IMR-90 (cell line): ENCODE measurements at places on chromosomes 2 and 18.

DNA sequence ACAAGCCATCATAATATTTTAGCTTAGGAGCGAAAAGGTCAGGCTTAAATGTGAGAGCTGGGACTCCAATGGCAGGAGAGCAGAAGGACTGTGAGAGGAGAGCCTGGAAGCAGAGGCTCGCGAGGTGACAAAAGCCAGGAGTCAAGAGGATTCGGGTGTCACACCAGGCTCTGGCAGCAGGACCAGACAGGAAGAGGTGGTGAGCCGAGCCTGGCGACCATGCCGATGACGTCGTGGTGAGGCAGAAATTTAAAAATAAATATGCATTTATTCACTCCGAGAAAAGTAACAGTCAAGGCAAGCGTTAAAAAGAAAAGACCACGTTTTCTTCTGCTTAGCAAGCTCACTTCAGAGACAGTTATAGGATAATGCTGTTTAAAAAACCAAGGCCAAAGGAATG lies 31.3 kb upstream of the ZNF236 start:
- DNase-seq: peak; percentile 12

DNA sequence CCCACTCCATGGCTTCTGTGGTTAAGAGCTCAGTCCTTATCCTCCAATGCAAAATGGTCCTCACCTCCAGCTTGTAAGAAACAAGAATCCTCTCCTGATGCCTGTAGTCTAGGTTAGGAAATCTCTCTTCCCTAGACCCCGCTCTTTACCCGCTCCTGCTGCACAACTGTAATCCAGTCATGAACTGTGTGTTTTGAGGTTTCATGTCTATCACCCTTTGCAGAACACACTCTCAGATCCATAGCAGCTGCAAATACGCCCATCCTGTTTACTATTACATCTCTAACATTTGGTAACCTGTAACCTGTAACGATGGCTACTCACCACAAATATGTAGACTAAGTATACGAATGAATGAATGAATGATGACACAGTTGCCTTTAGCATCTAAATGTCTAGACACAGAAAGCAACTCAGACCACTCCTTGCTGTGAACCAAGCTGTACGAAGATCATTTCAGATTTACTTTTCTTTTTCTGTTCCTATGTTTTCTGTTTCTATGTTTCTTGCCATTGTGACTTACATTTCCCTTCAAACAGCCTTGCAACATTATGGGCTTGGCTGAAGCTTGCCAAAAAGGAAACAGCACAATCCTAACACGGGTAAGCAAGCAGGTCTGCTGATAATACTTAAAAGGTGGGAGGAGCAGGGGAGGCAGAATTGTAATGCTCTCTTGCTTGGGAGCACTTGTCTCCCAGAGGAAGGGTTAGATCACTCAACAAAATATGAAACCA lies 53.7 kb downstream of the EPHA4 start:
- peak; percentile 92 for DNase-seq

GRCh38 chr2:134407154-134407890 lies 153.4 kb downstream of the MGAT5 start:
- DNase-seq: no peak

GRCh38 chr18:57889841-57890240 lies 86.7 kb upstream of the ATP8B1 start:
- peak; percentile 12 for DNase-seq

DNA sequence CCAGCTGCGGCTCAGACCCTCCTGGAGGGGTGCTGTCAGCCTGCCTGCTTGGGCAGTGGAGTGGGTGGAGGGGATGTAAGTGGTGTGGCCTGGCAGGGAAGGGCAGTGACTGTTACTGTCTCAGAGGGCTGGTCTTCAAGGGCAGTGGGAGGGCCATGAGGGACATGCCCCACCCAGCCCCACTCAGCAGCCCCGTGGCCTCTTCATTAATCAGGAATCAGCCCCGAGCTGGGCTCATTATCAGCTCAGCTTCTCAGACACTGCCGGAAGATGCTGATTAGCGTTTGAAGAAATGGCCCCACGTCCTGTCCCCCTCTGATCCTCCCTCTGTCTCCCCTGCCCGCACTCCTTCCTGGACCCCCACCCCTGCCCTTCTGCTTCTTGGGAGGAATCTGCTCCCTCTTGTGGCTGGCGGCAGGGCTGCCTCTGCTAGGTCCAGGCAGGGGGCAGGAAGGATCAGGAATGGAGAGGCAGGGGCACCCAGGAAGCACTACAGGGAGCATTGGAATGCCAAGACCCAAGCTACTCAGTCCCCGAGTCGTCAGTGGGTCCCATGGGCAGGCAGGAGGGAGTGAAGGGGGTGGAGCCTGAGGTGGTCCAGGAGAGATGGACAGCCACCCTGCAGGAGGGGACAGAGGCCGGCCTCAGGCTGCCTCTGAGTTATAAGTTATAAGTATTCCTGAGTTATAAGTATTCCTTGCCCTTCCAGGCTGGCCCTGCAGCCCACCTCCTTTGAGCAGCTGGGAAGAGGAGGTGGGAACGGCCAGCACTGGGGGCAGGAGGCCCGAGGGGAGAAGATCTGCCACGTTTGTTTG lies 7.0 kb downstream of the ASIC4 start:
- peak; percentile 37 for DNase-seq

DNA sequence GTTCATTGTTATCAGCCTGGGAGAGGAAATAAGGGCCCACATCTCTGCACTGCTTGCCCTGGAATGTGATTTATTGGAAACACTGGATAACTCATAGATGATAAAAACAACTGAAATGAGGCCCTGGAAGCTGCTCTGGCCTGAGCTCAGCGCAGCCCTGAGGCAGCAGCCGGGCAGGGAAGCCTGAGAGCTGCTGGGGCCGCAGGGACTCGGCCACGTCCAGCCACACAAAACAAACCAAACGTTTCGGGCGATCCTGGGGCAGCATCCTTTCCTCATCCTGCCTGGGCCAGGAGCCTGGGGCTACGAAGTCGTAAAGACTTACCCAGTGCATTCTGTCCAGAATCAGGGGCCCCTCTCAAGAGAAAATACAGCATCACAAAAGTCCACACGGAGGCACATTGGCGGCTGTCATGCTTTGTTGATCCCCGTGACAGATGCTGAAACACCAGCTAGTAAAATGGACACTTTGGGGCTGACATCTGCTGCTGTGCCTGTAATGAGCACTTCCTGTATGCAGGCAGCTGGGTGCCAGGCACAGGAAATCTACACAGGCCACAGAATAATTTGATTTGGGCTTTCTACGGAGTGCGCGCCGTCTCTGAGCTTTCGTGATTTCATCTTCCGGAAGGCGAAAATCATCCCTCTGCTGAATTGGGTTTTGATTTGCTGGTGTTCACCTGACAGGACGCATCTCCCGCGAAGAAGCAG lies 250.6 kb downstream of the EIPR1 start:
- DNase-seq: no peak

GRCh38 chr2:189681903-189682302 lies 7.4 kb downstream of the ANKAR start:
- DNase-seq: peak; percentile 25
